ENCODE measurements at places on chromosomes 11 and 22.

DNA sequence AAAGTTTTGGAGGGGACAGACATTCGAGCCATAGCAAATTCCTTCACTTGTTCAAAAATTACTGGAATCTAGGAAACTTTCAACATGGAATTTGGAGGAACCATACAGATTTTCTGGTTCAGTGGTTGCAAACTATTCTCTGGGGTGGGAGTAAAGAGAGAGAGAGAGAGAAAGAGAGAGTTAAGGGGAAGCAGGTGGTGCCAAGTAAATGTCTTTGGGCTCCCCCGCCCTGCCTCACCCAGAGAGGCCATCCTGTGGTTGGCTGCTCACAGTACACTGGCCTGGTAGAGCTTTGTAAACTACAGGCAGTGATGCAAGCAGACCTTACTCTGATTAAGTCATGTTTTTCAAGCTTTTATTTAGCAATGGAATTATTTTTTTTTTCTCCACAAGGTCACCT, 82.6 kb downstream of the ADAMTS15 start:
- DNase-seq: no peak

- DNase-seq: no peak
Observed at GRCh38 chr22:17359501-17359900, 9.8 kb upstream of the CECR2 start.

- DNase-seq: no peak
Observed at GRCh38 chr22:45202333-45203149, 38.2 kb downstream of the KIAA0930 start.

DNA sequence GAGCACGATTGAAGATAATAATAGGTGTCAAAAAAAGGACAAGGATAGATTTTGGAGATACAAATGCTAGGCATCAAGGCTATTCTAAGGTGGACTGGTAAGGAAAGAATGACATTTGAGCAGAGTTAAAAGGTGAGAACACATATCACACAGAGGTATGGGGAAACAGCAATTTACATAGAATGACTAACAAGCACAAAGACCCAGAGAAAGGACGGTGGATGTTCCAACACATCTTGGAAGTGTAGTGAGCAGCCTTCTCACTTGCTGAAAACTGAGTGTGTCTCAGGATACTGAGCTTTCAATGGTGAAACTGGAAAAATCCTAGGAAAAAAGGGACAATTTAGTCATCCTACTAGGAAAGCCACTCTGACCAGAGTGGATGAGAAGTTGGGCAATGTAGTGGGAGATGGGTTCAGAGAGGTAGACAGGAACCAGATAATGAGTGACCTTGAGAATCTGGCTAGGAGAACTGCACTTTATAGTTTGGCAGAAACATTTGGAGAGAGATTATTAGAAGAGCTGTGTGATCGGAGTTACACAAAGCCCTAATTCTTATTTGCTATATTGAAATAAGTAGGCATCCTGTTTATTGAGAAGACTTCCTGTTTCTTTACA, 706.0 kb downstream of the KCNA4 start:
- DNase-seq: no peak

- DNase-seq: no peak
Observed at GRCh38 chr11:70494559-70495350, 96.4 kb downstream of the CTTN start.

DNA sequence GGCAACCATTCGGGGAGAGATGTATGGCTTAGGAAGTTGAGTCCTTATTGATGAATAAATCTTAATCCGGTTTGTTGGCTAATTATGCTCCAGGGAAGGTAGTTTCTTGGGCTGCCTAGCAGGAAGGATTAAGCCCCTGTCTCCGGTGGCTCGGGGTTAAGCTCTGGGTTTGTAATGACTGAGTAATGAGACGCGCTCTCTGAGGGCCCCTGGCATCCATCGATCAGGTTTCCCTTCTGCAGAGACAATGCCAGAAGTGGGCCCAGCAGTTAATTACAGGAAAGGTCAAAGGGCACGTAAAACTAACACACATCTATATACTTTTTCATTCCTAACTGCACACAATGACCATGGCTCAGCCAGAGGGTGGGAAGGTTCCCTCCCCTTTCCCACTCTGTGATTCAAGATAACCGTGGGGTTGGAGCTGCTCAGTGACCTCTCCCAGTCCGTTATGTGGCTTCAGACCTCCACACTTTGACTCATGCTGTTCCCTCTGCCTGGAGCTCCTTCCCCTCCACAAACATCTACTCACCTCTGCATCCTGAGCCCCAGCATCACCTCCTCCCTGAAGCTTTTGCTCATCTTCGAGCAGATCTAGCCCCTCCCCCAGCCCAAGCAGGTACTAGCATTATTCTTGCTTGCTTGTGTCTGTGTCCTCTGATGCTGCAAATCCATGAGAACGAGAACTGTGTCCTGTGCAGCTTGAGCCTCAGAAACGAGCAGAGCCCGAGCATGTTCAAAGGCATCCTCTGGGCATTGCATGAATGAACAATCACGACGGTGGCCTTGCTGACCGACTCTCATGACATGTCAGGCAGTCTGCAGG, 16.6 kb downstream of the SCUBE1 start:
- DNase-seq: no peak

DNA sequence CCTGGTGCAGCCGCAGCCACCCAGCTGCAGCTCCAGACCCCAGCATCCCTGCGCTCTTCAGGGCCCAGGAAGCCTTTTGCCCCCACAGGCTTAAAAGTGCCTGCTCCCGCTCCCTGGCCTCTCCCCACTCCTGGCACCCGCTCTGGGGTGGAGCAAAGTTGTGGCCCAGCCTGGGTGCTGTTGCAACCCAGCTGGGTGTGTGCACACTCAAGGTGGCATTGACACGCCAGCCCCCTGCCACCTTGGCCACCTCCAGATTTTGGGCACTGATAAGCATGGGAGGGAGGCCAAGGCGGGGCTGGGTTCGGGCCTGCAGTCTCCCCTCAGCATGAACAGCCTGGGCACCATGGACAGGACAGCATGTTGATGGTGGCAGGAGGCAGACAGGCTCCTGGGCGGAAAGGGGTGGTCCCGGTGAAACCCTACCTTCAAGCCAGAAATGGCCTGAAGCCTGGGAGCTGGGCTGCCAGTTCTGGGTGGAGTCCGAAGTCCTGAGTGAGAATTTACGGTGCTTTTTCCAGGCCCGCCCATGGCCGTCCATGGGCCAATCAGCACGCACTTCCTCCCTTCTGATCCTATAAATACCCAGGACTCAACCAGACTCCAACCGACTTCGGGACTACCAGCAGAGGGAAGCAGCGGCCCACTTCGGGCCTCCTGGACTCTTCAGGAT, 23.6 kb upstream of the RNASEH2C start:
- peak; percentile 79 for DNase-seq

GRCh38 chr22:48869161-48869560, 958.5 kb downstream of the BRD1 start:
- no peak for DNase-seq

- DNase-seq: no peak
Observed at GRCh38 chr11:79458709-79459108, 17.9 kb upstream of the TENM4 start.

- DNase-seq: peak; percentile 88
Observed at GRCh38 chr11:33687733-33688479, 12.7 kb downstream of the C11orf91 start.

- no peak for DNase-seq
Observed at GRCh38 chr11:119791047-119791446, 62.0 kb upstream of the NECTIN1 start.

DNA sequence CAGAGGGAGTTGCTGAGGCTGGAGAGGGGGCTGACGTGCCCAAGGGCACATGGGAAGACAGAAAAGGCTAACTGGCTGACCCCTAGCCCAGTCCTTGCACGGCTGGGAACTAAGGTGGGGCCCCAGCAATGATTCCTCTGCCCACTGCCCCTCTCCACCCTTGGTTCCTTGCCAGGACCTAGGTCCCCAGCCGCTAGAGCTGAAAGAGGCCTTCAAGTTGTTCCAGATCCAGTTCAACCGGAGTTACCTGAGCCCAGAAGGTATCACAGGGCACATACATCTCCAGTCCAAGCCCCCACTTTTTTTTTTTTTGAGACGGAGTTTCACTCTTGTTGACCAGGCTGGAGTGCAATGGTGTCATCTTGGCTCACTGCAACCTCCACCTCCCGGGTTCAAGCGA, 390 bp downstream of the CTSW start:
- no peak for DNase-seq

- peak; percentile 70 for DNase-seq
Observed at GRCh38 chr11:64341851-64342791, 2.1 kb downstream of the CCDC88B start.

- no peak for DNase-seq
Observed at GRCh38 chr11:105000797-105001196, 22.2 kb downstream of the CASP5 start.

- no peak for DNase-seq
Observed at GRCh38 chr11:74680703-74681531, 50.3 kb downstream of the CHRDL2 start.

DNA sequence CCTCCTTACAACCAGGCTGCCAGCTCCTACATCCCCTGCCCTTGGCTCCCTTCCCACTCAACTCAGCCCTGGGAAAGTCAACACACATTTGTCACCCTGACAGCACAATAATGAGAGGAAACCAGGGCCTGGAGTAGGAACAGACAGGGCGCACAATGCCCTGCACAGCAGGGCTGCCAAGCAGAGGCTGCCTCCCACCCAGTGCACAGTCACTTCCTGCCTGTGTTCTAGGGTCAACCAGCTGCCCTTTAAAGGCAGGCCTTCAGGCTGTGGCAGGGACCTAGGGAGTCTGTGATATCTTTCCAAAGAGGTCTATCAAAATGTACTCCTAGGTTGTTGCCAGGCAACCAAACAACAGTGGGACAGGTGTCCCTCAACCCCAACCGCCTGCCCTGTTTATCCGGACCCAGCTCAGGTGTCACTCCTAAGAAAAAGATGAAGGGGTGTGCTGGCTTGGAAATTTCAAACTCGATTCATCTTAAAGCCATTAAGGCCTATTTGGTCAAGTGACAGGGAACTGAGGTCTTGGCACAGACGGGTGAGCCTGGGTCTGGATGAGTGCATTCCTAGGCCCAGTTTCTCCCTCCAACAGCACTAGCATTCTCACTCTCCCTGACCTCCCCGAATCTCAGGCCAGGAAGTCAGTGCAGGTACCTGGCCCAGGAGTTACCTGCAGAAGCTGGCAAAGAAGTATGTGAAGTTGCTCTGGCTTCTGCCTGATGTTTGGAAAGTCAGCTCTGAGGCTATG, 110.3 kb upstream of the PITPNB start:
- peak; percentile 38 for DNase-seq

GRCh38 chr11:19436932-19437331, 196.2 kb upstream of the E2F8 start:
- no peak for DNase-seq

DNA sequence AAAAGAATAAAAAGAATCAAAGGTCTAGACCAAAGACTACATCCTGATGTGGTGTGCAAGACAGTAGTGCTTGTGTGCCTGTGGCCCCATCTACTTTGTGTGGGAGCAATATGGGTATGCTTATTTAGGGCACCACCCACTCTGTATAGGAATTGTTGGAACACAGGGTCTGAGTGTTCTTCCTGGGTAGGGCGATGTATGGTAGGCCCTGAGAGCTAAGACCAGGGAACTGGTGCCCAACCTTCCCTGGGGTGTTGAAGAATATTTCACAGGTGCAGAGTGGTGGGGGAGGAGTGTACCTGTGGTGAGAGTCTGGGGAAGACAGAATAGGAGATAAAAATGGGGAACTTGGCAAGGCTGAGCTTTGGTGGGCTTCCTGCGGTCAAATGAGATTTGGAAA, 41.9 kb downstream of the MICAL2 start:
- DNase-seq: no peak

DNA sequence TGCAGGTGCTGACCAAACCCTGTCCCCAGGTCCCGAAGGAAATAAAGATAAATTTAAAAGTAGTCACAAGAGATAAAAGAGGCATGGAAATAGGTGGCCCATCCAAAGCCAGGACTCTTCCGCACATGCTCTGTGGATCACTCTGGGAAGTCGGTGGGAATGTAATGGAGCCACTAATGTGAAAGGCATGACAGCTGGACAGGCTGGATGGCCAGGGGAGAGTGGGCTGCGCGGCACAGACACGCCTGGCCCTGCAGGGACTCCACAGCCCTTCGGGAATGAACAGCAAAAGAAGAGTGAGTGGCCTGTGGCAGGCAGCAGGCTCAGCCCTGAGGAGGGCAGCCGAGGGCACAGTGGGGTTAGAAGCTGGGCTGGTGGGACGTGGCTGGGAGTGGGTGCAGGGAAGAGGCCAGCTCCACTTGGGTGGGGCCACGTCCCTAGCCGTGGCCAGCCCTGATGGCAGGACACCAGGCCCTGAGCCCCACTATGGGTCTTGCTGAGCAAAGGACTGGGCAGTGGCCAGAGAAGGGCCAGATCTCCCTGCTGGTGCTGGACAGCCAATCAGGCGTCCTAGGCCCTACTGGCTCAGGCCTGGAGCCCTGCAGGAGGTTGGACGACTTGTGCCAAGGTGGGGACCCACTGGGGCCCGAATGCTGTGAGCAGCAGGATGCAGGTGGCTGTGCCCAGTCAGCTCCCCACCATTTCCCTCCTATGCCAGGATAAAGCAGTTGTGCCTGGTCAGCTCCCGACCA, 31.3 kb upstream of the GNB1L start:
- no peak for DNase-seq

GRCh38 chr11:57597916-57598830, 688 bp downstream of the SERPING1 start:
- no peak for DNase-seq

- no peak for DNase-seq
Observed at GRCh38 chr11:134228625-134229024, 4.2 kb downstream of the VPS26B start.

- DNase-seq: peak; percentile 93
Observed at GRCh38 chr11:32088117-32088941, 2.5 kb upstream of the RCN1 start.

DNA sequence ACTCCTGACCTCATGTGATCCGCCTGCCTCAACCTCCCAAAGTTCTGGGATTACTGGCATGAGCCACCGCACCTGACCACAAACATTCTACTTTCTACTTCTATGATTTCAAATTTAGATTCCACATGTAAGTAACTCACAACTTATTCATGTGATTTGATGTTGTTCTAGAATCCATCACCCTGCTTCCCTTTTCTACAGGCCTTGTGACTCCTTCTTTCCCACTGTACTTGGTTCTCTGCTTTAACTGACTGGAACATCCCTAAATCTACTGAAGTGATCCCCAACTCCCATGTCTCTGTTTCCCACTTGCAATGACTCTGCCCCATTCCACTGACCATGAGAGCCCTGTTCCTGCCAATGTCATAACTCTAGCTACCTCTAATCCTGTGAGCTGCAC, 25.7 kb upstream of the MRPL17 start:
- DNase-seq: no peak

DNA sequence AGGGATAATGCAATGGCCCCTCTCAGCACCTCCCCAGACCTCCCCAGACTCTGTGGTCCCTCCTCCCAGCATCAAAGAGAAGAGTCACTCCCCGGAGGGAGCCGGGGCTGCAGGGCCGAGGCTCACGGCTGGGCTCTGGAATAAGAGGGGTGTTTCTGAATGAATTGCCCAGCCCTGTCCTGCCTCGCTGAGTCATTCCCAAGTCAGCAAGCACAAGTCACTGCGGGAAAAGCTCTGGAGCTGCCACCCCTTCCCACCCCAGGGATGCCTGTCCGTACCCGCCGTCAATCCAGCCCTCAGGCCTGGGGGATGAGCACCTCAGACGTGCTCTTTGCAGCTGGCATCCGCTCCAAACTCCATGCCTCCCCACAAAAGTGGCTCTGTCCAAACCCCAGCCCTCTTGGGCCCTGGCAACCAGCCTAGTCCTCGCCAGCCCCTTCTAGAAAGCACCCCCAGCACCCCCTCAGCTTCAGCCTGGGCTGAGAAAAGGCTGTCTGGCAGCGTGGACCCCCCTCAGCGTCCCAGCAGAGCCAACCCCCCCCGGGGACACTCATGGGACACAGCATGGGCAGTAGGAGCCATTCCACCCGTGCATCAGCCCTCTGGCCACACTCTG, 22.7 kb downstream of the CELSR1 start:
- no peak for DNase-seq

- no peak for DNase-seq
Observed at GRCh38 chr22:20807315-20807752, 33.4 kb downstream of the SERPIND1 start.

Measured in NCI-H526 (cell line).